ENCODE measurements at places on chromosomes 13 and 19.

DNA sequence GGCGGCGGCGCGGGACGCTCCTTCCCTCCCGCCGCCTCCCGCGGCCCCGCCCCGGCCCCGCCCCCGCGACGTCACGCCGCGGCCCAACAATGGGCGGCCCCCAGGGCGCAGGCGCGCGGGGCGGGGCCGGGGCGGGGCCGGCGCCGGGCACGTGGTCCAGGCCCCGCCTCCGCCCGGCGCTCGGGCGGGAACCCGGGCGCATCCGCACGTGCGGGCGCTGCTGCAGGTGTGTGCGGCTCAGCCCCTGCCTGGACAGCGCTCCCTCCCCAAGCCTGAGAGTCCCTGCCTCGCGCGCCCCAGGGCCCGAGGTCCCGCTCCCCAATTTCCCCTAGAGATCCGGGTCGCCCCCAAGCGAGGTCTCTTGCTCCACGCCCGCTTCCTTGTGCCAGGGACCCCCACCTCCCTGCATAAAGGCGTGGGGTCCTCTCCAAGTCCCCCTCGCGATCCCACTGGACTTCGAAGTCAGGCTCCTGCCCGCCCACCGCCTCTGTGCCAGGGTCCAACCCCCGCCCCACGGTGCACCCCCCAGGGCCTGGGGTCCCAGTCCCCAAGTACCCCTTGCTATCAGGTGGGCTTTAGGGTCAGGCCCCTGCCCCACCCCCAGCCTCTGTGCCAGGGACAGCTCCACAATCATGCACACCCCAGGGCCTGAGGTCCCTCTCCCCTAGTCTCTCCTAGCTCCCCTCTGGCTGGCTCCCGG is at the start of gene MEX3D:
TSS of gene MEX3D (minus strand) at position 6 of the 700 bp plus-strand sequence. CDS start 267 bp downstream, outside the sequence.
- peaks cover 7% of the 10 kb centered on the region for H3K4me1 ChIP-seq
- H3K27me3 ChIP-seq: no peaks in the 10 kb centered on the region
- no peak within 1 kb of the TSS for H3K4me3 ChIP-seq
- H3K27ac ChIP-seq: no peak within 1 kb of the TSS
- DNase-seq: peak; percentile 82

GRCh38 chr13:80590551-80590950 is 249.6 kb upstream of the SPRY2 start:
- no peaks in the 10 kb centered on the region for H3K36me3 ChIP-seq
- H3K27me3 ChIP-seq: no peaks in the 10 kb centered on the region
- no peaks in the 10 kb centered on the region for H3K4me1 ChIP-seq
- DNase-seq: no peak
- no peak overlapping the region for H3K27ac ChIP-seq

DNA sequence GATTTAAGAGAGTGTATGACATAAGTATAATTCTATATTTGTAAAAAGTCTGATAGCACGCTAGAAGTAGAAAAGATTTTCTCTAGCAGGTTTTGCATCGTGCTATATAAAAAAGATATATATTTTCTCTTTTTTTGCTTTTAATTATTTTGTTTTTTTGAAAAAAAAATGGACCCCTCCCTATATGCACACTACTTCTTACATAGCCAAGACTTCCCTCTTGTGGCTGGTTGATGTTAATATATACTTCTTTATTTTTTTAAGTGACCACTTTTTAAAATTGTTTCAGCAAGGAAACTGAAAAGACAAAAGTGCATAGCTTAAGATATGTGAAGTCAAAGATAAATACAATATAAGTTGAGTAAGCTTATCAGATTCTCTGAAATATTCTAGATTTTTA is 1202.8 kb downstream of the DIAPH3 start:
- H3K27ac ChIP-seq: no peak overlapping the region
- H3K36me3 ChIP-seq: no peaks in the 10 kb centered on the region
- no peak overlapping the region for H3K4me3 ChIP-seq
- no peaks in the 10 kb centered on the region for H3K4me1 ChIP-seq
- H3K27me3 ChIP-seq: no peaks in the 10 kb centered on the region

- no peak overlapping the region for H3K27ac ChIP-seq
- H3K27me3 ChIP-seq: no peaks in the 10 kb centered on the region
- no peak for DNase-seq
- H3K4me1 ChIP-seq: peaks cover 75% of the 10 kb centered on the region
- no peaks in the 10 kb centered on the region for H3K36me3 ChIP-seq
These were observed 10.9 kb downstream of the FAM187B start for GRCh38 chr19:35217649-35217990.

All from CD4-positive, alpha-beta memory T cell (primary cell).